GM18507 (cell line): ENCODE measurements at places on chromosomes 6 and 20.

DNA sequence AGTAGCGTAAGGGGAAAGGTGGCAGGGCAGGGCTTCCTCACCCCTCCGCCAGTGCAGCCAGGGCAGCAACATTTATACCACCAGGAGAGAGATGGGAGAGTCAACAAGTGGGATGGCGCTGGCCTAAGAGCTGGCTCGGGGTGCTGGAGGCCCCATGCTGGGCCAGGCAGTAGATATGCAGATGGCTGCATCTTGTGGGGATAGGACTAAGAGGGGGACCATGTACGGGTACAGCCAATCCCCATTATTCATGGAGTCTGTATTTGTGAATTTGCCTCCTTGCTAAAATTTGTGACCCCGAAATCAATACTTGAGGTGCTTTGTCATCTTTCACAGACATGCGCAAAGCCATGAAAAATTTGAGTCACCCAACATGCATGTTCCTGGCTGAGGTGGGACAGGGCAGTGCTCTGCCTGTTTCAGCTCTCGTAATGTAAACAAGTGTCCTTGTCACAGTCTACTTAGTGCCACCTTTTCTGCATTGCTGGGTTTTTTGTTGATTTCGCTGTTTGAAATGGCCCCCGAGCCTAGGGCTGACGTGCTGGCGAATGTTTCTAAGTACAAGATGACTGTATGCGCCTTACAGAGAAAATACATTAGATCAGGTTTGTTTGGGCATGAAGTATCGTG, 27.5 kb upstream of the TAF8 start:
- no peak for DNase-seq

DNA sequence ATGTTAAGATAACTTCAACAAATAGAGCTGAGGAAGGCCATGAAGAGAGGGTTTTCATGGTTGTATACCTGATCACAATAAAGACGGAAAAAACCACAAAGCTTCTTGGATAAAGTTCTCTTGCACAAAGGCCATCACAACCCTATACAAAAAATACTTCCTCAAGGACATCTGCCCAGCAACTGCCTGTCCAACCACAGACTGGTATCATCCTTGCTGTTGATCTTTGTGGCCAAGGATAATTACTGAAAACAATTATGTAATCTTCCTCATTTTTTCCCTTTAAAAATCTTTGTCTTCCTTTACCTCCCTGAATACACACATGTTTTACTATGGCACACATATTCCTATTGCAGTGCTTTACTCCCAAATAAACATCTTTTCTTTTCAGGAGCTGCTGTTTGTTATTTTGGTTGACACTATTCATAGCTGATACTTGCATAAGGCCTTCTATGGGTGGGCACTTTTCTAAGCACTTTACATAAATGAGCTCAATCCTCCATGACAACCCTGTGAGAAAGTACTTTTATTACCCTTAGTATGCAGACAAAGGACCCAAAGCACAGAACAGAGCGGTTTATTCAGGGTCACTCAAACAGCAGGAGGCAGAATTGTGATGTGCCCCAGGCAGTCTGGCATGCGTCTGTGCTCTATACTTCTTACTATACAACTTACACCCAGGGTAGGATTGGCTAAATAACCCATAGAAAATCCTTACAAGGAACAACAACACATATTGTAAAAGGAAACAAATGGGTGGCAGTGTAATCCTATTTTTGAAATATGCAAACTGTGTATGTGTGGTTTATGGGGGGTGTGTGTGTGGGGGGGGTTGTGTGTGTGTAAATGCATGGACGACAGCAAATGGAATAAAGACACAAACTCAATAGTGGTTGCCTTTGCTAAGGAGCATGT, 35.1 kb downstream of the SNRNP48 start:
- no peak for DNase-seq

GRCh38 chr6:1170794-1171193, 141.1 kb upstream of the FOXQ1 start:
- no peak for DNase-seq

- no peak for DNase-seq
Measured at GRCh38 chr6:105209950-105210706, 30.3 kb upstream of the POPDC3 start.

DNA sequence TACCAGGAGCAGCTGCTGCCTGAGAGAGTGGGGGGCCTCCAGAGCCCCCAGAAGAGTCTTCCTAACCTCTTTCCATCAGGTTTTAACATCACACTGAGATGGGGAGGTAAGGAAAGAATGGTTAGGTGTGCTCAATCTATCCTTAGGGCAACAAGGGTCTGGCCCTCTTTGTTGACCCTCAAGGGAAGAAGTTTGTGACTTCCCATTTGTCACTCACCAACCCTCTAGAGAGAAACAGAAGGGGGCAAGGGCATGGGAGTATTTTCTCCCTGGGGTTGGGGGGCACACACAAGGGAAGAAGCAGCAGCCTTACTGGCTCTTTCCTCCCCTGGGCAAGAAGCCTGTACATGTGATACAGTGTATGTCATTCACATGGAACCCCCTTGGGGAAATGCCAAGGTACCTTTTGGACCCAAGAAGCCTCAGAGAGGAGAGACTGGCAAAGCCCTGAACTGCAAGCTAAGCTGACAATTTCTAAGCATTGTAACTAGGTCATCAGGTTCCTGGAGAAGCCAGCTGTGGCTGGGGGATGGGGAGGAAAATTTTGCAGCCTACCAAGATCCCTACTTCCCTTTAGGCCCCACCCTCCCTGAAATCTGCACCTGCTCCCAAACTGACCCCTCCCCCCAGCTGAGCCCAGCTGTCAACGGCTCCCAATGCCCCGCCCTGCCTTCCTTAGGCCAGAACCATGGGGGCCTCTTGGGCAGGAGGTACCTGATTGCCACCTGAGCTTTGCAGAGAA, 14.5 kb downstream of the BCL2L1 start:
- DNase-seq = no peak

- DNase-seq = no peak
Measured at GRCh38 chr6:98526465-98526864, 307.9 kb upstream of the POU3F2 start.

- no peak for DNase-seq
Measured at GRCh38 chr6:100379386-100379785, 85.3 kb downstream of the SIM1 start.

GRCh38 chr6:139905404-139906052, 531.1 kb upstream of the CITED2 start:
- DNase-seq = no peak

GRCh38 chr20:53097371-53097770, 125.2 kb downstream of the TSHZ2 start:
- no peak for DNase-seq

DNA sequence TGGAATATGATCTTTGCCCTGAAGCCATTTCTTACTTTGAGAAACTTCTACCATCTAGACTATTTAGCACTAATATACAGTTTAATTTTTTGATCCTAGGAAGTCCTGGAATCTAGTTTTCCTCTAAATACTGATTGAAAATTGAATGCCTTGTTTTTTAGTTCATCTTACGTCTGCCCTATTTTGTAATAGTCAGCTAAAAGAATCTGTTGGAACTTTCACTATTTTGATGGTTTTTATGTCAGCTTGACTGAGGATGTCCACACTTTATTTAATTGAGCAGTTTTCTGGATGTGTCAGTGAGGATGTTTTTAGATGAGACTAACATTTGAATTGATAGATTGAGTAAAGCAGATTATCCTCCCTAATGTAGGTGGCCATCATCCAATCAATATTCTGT, 8.4 kb downstream of the OR12D2 start:
- DNase-seq = no peak

DNA sequence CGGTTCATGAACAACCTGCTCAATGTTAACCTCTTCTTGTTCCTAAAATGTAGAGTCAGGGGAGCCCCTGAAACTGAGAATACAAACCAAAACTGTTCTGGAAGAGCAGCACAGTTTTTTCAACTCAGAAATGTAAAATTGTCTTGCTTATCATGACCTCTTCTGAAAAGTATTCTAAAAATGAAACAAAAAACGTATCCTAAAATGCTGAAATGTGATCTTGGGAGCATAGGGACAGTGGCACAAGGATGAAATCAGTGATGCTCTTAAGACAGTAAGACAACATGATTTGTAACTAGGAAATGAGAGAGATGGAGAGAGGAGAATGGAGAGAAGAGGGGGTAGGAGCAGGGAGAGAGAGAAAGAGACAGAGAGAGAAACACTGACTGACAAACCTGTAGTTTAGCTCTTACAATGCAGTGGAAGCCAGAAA, 27.5 kb downstream of the NCOA7 start:
- DNase-seq = no peak

DNA sequence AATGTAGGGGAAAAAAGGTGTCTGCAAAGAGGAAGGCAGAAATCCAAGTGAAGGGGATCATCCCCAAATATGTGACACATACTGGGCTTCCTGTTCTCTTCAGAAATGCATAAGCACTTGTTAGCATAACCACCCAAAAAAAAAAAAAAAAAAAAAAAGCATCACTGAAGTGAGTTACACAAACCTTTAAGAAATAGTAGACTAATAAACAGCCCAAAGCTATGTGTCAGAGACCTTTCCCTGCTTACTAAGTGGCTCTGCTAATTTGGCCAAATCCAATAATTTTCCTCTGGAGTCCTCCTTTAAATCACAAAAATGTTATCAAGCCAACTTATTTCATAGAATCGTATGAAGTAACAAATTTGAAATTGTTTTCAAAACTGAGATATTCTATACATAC, 7.5 kb upstream of the DST start:
- DNase-seq = no peak

DNA sequence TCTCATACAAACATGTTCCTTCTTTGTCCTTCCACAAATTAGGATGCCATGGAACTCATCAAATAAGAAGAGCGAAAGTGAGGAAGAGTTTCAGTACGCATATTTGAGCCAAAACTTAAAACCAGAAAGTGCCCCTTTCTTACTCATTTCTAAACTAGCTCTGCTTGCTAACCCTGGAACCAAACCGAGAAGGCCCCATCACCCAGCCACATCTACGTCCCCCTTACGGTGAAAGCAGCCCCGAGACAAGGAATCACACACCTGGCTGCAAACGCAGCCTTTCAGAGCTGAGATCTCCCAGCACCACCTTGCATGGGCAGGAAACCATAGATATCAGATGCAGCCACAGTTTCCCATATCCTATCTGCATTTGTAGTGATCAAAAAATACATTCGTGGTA, 28.5 kb downstream of the TRERF1 start:
- DNase-seq = peak; percentile 29

GRCh38 chr6:24994812-24995211, 59.1 kb upstream of the RIPOR2 start:
- DNase-seq = no peak

GRCh38 chr6:134186355-134186754, 131.6 kb downstream of the SGK1 start:
- DNase-seq = no peak

GRCh38 chr20:16639027-16639941, 66.0 kb upstream of the KIF16B start:
- no peak for DNase-seq

DNA sequence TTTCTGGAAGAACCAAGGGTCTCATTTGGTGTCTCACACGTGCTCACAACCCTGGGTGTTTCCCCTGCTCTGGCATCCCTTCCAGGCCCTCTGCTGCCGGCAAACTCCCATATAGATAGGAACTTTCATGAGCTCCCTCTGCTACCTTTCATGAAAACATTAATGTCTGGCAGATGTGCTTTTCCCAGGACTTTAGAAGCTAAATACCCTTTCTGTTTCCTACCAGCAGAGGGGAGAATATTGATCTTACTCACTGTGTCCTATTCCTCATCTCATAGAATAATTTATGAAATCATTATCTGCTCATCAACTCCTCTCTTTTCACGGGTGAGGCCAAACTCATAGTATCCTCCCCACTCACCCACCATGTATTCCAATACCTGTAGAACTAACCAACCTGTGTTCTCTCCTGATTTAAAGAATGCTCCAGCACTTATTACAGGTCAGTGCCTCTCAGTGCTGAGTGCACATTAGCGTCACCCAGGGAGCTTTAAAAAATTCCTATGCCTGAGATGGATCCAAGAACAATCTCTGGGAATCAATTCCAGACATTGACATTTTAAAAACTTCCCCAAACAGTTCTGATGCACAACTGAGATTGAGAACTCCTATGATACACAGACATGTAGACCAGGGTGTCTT, 298.5 kb upstream of the JAG1 start:
- DNase-seq = no peak

DNA sequence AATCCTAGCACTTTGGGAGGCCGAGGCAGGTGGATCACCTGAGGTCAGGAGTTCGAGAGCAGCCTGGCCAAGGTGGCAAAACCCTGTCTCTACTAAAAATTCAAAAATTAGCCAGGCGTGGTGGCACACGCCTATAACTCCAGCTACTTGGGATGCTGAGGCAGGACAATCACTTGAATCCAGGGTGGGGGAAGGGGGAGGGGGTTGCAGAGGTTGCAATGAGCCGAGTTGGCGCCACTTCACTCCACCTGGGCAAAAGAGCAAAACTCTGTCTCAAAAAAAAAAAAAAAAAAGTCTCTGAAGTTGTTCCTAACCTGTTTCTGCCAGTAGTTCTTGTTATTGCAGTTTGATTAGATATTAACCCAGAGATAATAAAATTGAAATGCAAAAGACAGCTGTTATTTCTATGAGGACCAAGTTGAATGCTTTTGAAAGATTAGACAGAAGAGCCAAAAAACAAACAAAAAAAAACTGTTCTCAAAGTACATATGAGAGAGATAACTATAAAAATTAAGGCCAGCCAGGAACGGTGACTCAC, 22.6 kb downstream of the PIGU start:
- DNase-seq = no peak

DNA sequence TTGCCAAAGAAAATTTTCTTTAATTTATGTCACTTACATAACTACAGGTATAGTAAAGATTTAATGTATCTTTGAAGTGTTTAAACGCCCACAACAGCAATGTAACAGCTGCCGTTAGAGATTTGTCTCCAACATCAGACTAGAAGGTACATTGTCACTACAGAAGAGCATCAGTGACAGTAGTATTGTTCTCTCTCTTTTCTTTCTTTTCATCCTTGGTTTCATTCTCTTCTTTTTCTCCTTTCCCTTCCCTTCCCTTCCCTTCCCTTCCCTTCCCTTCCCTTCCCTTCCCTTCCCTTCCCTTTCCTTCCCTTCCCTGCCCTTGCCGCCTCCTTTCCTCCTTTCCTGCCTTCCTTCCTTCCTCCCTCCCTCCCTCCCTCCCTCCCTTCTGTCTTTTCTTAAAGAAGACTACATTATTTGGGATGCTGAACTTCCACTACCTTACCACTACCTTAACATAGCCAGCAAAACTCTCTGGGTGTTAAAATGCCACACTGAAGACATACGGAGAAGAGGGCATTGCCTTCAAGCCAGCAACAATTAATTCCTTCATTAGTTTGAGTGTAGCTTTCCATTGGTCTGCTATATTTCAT, 663.9 kb downstream of the DOK5 start:
- DNase-seq = no peak

GRCh38 chr20:6533351-6533750, 234.1 kb upstream of the BMP2 start:
- no peak for DNase-seq

- no peak for DNase-seq
Measured at GRCh38 chr20:37573626-37574198, 46.0 kb upstream of the BLCAP start.
